ENCODE measurements at places on chromosomes 1 and 21.
A peak's percentile ranks its signal among the peaks of the same experiment; 100 is the strongest.

DNA sequence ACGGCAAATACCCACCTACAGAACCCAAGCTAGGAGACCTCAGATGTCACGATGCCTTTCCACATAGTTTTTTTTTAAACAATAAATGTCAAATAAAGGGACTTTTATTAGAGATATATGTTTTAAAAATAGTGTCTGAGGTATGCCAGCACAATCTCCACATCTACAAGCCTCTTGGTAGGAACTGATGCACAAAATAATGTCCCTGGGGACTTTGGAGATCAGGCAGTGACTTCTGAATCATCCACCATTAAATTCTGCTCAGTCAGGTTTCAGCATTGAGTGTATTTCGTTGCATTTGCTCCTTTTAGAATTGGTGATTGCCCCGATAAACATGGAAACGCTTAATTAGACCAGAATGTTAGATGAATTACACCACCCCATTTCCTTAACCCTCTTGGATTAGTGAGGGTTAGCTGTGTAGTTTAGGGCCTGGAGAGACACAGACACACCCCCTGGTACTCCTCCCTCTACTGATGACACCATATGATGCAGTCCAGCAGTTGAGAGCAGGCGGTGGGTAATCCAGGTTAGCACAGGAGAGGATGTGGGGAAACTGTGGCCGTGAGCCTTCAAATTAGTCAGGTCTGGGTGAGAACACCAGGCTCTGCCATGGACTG, 33.6 kb downstream of the LGR6 start:
- no peak for DNase-seq

DNA sequence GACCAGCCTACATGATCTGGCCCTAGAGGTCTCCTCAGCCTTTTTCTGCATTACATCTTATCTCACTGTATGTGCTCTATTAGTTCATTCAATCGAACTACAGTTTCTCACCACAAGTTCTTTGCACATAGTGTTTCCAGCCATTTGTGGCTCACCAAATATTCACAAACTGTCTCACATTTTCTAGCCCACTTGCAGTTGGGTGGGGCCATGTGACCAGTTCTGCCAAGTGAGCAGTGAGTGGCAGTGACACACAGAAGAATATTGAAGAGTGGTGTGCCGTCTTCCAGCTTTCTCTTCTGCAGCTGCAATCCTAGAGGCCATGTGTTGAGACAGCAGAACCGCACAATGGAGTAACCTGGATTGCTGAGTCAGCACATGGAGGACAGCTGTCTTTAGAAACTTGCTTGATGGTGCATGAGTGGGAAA, 103.2 kb upstream of the ZNF644 start:
- no peak for DNase-seq

DNA sequence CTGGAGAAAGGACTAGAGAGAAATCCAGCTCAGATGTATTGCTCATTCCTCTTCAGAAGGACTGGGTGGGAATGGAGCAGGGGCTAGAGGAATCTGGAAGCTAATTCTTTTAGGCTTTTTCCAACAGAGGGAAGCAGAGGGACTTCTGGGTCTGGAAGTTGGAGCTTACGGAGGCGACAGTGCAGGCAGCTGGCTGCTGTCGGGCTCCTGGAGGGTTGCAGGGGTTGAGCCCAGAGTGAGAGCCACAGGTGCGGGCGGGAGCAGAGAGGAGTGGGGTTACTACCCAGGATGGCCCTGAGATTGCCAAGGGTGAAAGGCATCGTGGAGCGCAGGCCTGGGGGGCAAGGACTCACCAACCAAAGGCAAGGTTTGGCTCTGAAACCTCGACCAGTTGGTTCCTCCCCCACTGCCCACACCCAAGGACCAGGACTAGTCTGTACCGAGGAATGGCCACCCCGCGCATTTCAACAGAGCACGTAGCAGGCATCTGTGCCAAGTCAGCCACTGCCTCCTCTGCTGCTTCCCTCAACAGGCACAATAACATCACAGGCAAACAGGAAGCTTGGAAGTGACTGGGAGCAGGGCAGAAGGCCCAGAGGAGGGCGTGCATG, 22.7 kb upstream of the EDN2 start:
- DNase-seq: no peak

DNA sequence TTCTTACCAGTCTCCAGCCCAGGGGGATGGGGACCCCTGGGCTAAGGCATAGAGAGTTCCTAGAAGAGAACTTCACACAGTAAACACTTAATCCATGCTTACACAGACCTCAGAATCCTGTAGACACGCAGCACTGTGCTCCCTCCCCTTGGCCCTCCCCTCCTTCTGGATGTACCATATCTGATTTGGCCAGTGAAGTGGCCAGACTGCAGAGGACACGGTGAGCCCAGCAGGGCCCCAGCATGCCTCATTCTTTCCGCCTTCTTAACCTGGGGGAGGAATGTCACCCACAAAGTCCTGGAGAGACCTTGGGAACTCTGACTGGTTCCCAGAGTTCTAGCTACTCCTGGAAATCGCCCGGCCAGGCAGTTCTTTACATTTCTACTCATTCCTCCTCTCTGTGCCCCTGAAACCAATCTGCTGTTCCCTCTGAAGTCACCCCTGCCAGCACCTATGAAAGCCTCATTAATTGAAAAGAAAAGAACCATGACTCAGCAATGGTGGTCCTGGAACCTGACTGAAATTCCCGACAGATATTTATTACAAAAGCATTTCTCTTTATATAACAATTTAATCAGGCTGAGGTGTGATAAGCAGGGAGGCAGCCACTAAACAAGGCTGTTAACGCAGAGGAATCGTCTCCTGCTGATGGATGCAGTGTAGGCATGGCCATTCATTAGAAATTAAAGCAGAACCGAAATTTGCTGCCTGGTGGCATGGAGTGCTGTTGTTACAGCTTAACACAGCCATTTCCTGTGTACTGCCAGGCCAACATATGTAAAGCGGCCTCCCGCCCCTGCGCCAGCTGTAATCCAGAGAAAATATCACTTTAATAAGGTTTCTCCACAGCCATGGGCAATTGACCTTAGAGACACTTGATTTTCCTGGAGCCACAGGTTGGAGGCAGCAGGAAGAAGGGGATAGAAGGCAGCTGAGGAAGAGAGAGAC, 74.6 kb upstream of the KCND3 start:
- no peak for DNase-seq

DNA sequence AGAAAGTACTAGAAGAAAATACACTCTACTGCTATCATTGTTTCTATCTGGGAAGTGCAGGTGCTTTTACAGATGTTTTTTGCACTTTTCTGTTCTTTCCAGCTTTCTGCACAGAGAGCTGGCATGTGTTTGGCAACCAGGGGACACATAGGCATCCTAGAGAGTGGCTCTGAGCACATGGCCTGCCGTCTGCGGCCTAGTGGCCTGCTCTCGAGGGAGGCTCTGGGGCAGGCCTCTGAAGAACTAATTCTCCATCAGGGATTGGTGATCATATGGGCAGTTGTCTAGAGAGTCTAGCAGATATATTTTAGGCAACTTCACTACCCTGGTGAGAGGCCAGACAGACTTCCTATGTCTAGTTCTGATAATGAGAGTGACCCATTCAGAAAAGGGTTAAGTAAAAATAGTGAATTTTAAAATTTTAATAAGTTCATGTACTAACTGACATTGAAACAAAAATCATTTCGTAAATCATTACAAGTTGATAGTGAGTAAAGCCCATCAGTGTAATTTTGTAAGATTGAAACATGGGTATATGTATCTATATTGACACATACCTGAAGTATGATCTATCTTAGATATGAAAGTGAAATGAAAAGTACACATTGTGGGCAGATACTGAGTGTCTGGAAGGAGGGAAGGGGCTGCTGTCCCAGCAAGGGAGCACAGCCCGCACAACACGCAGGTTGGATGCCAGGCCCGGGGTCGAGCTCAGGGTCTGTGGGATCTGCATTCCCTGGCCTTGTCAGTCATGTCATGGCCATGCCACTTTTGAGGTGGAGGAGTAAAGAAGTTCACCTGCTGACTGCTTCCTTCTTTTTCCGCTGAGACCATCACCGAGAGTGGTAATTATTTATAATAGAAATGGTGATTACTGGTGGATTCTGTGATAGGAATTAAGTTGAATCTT, 79.8 kb downstream of the PCBP3 start:
- no peak for DNase-seq

DNA sequence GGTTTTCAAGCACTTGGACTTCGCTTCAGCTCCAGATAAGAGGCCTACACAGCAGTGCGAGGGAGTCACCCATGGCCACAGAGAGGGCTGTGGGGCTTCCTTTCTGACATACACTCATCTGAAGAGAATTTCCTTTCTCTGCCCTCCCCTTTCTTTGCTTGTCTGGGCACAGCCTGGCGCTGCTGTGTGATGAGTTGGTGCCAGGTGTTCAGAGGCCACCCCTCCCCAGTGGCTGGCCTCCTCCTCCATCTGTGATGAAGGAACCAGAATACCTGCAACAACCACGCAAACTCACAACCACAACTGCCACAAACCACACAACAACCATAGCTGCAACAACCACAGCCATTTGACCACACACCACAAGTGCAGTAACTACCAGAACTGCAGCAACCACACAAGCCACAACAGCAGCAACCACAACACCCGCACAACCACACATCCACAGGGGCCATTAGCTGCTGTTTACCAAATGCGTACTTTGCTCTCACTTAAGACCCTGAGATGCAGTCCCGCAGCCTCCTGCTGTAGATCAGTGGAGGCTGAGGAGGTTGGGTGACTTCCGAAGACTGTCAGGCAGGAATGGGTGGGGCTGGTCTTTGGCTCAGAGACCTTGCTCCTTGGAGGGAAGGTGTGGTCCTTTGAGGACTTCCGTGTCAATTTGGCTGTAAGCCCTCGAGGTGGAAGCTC, 71.1 kb downstream of the IER5 start:
- peak; percentile 26 for DNase-seq

DNA sequence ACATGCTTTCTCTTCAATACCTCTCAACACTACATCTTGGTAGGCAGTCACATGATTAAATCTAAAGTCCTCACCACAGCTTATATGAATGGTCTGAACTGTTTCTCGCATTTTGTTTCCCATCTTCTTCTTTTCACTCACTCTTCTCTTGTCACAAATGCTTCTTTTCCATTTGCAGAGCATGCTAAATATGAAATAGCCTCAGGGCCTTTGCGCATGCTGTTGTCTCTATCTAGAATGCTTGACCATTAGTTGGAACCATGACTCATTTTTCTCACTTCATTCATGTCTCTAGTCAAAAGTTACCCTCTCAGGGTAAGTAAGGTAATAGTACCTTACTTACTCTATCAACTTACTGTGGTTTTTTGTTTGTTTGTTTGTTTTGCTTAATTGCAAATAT, 239.7 kb downstream of the PTPRC start:
- DNase-seq: no peak

GRCh38 chr1:55118651-55119329, 79.4 kb downstream of the PCSK9 start:
- no peak for DNase-seq

- no peak for DNase-seq
These were observed 949.3 kb downstream of the MRPL39 start for GRCh38 chr21:24658026-24658425.

- DNase-seq: no peak
These were observed 4.6 kb downstream of the NENF start for GRCh38 chr1:212437179-212437798.

DNA sequence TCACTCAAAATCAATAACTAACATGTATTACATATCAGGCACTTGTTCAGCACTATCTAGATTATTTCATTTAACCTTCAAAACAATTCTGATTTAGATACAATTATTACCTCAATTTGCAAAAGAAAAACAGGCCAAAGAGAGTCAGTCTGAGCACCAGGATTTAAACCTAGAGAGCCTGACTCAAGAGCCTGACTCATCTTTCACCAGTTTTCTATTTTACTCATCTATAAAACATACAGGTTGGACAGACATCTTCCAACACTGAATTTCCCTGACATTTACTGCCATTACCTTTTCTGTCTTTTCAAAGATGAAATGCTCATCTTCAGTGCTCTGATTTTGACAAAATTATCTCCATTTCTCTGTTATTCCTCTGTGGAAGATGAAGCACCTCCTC, 116.5 kb downstream of the MRPL39 start:
- no peak for DNase-seq

DNA sequence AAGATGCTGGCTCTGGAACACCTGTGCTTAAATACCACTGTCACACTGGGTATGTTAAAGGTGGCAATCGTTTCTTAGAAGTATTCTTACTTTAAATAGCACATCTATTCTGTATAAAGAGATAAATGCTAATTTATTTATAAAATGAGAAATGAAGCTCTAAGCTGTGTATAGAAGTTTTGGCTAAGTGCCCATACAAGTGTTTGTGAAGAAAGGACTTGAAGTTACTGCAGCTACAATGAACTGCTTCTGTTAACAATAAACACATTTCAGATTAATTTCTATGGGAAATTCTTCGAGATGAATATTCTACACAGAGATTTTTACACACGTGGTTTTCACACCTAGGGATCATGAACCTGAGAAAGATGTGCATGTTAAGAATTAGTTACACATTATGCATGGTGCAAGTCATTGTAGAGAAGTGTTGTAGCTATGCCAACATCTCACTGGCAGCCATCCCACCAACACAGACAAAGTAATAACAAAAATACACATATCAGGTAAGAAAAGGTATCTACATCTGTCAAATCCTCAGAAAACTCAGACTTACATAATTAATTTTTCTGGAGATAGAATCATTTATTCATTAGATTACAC, 16.2 kb downstream of the COL24A1 start:
- no peak for DNase-seq

Data from choroid plexus epithelial cell (primary cell).